ENCODE measurements at places on chromosomes 1 and 21.

GRCh38 chr1:246106342-246106763 is 400.7 kb downstream of the SMYD3 start:
- no peak for DNase-seq

- no peak for DNase-seq
These were observed 4.3 kb downstream of the ADAMTSL4 start for GRCh38 chr1:150553392-150554085.

- DNase-seq: peak; percentile 89
These were observed 30.0 kb downstream of the SLC27A3 start for GRCh38 chr1:153805042-153805745.

DNA sequence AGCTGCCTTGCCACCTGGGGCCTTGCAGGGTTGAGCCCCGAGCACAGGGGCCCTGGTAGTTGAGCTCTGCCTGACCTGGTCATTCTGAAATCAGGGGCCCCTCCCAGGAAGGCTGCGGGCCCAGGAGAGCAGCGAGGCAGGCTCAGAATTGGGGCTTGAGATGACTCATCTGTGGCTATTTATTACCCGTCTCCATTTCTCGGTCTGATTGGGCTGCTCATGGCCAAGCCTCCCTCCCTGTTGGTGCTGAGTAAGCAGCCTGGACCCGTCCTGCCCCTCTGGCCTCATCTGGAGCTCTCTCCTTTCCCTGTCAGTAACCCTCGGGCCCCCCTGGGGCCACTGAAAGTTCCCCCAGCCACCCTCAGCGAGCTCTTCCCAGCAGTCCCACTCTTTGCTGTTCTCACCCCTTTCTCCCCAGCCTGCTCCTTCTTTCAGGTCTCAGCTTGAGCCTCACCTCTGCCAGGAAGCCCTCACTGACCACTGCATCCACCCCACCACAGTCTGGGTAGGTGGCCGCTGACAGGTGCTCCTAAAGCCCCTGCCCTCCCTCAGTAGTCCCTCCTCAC is 11.0 kb upstream of the TNFRSF8 start:
- DNase-seq: peak; percentile 86

- DNase-seq: no peak
These were observed 64.8 kb downstream of the SYF2 start for GRCh38 chr1:25167269-25168192.

DNA sequence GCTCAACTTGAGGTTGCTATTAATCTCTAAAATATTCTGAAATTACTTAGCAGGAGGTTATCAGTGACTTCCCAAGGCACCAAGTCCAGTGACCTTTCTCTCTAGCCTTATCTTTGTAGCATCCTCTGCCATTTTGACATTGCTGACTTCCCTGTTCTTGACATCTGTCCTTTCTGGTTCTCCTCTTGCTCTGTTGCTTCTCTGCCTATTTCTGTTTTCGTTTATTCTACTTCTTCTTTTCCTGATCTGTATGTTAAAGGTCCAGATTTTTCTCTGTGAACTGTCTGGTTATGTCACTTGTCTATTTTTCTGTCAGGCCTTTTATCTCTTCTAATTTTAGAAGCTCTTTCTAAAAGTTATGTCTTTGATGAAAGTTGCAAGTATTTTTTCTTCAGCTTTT is 178.8 kb downstream of the VPS13D start:
- DNase-seq: no peak

DNA sequence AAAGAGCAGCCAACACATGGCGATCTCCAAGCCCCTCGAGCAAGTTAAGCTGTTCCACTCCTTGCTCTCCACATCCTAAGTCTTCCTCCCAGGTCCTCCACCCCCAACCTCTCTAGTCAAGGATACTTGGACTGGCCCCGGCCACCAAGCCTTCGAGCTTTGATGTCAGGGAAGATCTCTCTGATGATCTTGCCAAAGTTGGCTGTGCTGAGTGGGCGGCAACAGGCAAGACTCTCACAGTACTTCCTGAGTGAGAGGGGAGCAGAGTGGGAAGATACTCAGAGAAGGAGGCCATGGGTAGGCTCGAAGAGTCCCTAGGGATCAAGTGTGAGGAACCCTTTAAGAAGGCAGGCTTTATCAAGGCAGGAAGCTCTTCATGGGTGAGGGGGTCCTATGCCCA is 2.8 kb downstream of the RFX5 start:
- no peak for DNase-seq

DNA sequence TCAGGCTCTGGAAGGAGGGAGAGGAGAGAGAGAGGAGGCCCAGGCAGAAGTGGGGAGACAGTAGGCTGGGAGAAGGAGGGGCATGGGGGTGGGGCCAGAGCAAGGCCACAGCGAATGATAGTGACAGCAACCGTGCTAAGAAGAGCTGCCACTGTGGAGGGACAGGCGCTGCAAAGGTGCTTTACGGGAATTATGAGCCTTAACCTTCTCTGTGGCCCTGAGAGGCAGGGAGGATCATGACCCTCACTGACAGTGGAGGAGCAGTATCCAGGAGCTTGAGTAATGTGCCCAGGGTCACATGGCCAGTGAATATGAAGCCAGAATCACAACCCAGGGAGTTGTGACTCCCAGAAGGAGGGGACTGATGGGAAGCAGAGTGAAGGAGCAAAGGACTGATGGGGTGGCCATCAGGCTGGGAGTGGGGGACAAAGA is 53.4 kb upstream of the RPL11 start:
- DNase-seq: no peak

DNA sequence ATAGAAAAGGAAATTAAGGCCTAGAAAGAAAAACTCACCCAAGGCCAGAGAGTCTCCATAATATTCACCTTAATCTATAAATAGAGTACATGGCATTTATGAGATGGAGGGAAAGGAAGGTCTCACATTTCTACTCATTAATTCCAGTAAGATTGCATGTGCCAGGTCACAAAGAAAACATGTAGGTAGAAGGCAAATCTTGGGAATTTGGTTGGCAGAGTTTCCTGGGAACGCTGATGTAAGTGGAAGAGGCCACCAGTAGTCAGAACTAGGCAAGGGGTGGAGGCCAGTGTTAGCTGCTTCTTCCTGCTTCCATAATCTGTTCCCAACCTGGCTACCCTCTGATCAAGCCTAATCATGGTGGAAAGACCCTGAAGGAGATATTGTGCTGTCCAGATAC is 29.2 kb upstream of the PGBD5 start:
- DNase-seq: no peak

GRCh38 chr1:227929751-227930472 is 17.8 kb downstream of the WNT9A start:
- DNase-seq: no peak

DNA sequence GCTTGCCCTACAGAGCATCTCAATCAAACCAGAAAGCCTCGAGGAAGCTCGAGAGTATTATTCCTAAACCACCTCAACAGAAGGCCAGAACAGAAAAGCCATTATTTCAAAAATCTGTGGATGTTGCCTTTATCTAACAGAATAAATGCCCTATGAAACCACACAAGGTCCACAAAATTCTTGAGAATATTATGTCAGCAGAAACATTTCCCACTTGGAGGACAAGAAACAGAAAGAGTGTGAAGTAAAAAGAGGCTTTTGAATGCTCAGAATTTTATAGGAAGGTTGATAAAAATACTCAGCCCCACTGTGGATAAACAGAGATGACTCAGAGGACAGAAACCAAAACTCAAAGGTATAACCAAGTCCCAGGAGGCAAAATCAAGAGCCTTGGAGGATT is 146.4 kb upstream of the LRRC7 start:
- DNase-seq: no peak

DNA sequence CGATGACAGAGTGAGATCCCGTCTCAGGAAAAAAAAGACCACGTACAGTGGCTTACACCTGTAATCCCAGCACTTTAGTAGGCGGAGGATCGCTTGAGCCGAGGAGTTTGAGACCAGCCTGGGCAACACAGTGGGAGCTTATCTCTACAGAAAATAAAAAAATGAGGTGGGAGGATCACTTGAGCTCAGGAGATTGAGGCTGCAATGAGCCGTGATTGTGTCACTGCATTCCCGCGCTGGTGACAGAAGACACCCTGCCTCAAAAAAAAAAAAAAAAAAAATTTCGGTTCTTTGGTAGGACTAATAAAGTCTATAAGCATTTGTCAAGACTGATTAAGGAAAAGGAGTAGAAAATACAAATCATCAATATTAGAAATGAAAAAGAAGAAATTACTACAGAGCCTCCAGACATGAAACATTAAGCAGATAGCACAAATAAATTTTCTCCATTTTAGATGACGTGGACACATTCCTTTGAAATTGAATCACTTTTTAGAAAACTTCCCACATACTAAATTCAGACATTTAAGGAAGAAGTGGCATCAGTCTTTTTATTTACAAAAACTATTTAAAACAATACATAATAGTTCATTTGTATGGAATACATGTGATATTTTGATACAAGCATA is 30.4 kb downstream of the MORC3 start:
- no peak for DNase-seq

GRCh38 chr1:107972391-107973180 is 7.6 kb upstream of the VAV3 start:
- DNase-seq: no peak

GRCh38 chr1:226604560-226605317 is 56.2 kb downstream of the STUM start:
- DNase-seq: no peak

DNA sequence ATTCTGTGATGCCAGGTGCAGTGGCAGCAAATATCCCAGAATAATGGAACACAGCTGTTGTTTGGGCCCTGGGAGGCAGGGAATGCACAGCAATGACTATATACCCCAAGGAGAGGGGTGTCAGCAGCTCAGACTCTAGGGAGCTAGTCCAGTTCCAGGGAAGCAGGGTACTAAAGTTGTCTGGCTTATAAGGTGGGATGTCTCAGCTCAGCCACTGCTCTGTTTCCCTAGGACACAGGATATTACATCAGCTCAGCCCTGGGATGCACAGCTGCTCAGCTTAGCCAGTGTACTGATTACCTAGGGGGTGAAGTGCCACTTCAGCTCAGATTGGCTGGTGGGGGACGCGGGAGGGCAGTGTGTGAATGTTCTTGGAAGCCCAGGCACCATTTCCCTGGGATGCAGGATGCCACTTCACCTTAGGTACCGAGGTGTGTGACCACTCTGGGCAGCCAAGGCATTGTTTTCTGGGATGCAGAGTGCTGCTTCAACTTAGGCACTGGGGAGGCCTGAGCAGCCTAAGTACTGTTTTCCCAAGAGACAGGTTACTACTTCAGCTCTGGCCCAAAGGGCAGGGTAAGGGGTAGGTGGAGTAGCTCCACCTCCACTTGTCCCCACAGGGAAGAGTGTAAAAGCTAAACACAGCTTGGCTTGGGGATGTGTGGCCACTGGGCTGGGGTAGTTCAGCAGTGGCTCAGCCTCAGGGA is 59.4 kb downstream of the DIPK1A start:
- no peak for DNase-seq

GRCh38 chr1:185843986-185844385 is 109.8 kb downstream of the HMCN1 start:
- no peak for DNase-seq

DNA sequence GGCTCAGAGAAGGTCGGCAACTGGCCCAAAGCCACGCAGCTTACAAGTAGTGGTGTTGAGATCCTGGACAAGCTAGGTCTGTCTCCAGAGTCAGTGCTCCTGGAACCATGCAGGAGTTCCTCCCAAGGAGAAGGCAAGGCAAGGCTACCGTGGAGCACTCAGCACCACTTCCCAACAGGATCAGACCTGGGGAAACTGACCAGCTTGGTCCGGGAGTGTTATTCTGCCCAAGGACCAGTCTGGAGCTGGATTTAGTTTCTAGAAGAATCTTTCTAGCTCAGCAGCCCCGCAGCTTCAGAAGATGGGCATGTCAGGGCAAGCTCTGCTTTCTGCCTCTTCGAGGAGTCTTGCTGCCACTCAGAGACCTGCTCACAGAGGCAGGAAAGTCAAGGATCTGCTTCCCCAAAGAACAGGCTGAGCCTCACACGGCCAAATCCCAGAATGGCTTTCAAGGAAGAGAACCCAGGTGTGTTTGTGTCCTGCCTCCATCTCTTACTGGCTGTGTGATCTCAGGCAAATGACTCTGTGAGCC is 302.8 kb downstream of the MATN1 start:
- peak; percentile 4 for DNase-seq

- DNase-seq: peak; percentile 73
These were observed 12.5 kb upstream of the SARS1 start for GRCh38 chr1:109201123-109201703.

GRCh38 chr1:5142389-5142788 is 488.0 kb downstream of the AJAP1 start:
- DNase-seq: no peak

DNA sequence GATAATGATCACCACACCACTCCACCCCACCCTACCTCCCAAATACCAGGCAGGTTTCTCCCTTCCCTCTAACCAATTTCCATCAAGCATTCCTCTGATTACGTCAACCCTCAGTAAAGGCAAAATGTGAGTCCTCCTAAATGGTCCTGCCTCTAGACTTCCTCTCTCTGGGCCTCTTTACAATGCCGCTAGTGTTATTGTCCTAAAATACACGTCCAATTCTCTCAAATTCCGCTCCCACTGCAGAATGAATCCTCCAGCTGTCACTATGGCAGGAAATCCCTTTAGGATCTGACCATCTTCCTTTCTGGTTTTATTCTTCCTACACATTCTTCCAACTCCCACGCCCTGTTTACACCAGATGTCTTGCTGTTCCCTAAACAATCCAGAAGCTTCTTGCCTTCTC is 68.7 kb downstream of the DEGS1 start:
- no peak for DNase-seq

DNA sequence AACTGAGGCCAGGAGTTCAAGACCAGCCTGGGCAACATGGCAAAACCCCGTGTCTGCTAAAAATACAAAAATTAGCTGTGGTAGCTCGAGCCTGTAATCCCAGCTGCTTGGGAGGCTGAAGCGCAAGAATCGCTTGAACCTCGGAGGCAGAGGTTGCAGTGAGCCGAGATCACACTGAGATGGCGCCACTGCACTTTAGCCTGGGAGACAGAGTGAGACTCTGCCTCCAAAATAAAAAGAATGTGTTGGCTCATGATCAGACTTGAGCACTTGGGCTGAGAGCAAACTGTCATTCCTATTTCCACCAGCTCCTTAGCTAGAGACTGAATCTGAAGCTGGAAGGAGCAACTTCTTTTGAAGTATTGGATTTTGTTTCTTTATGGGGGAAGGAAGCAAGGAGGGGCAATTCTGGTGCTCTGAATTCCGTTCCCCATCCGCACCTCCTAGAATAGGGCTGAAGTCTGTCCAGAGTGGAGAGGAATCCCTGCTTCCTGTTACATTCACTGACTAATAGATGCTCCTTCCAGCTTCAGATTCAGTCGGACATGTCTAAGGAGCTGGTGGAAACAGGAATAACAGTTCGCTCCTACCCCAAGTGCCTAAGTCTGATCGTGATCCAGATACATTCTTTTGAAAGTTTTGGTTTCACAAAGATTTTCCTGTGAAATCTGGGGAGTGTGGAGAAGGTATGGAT is 3.8 kb downstream of the ZNF672 start:
- DNase-seq: no peak

GRCh38 chr1:172704420-172705210 is 45.7 kb downstream of the FASLG start:
- DNase-seq: no peak

DNA sequence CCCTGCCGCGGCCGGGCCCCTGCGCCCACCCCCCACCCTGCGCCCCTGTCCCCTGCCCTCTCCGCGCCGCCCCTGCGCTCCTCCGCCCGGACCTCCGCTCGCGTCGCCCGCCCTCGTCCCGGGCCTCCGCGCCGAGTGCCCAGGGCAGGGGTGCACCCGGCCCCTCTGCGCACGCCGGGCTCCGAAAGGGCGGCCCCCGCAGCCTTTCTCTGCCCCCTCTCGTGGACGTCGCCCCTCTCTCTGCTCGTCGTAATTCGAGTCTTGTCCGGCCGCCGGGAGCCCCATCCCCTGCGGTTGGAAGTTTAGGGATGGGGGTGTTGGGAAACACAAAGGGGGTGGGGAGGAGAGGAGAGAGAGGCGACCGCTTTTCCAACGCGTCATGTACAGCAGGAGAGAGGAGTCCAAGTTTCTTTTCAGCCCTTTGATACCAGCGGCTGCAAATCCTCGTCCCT is 407 bp downstream of the GALNT2 start:
- peak; percentile 51 for DNase-seq
